ENCODE measurements at places on chromosomes 7 and 10.

- DNase-seq, result no peak
Measured at GRCh38 chr7:90830308-90830707, 234.2 kb downstream of the CDK14 start.

DNA sequence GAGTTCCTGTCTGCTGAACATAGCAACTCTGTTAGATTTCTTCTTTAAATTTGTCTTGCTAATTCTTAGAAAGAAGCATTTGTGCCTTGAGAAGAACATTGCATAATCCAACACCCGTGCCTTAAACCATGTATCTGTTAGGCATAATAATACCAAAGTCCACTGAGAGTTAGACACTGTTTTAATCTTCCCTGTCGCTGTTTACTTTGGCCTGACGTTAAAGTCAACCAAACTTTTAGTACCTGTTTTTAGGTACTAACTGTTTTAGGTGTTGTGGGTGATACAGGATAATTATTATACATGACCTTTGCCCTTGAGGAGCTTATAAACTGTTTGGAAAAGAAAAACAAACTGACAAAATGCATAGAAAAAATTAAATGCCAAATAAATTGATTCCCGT lies 43.6 kb downstream of the KLHDC10 start:
- no peak for DNase-seq

DNA sequence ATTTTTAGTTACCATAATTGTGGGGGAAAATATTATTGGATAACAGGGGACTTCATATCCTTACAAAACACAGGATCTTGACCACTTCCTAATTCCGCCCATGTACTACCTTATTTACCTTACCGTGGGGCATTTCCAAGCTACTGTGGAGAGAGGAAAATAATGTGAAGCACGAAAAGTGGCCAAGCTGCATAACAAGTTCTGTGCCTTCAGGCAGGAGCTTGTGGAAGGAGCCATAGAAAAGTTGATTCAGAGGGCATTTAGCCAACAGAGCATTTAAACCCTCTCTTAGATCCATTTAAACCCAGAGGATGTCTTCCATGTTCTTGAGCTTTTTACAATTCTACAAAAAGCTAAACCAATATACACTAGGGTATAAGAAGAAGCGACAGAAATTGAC lies 41.6 kb downstream of the DNAJB9 start:
- DNase-seq, result no peak

DNA sequence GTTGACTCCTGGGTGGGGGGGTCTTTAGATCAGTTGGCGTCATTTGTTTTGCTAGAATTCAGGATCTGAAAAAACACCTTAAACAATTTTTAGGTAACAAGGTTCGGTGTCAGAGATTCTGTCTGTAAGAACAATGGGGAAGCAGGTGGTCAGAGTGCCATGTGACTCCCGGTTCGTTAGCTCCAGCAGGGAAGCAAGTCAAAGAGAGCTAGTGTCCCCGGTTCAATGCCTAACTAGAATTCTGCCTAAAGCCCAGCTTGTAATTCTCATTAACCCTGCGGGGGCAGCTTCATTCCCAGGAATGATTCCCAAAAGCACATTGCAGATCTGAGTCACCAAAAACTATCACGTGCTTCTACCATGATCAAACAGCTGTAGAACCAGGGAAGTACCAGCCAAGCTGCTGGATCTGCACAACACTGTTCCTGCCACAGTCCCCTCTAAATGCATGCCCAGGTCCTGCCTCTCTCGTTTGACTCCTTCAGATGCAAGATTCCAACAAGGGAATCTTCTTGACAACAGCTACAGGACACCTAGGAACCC lies 664.3 kb upstream of the CELF2 start:
- no peak for DNase-seq

- DNase-seq, result no peak
Measured at GRCh38 chr10:59774451-59774850, 21.2 kb upstream of the MRLN start.

DNA sequence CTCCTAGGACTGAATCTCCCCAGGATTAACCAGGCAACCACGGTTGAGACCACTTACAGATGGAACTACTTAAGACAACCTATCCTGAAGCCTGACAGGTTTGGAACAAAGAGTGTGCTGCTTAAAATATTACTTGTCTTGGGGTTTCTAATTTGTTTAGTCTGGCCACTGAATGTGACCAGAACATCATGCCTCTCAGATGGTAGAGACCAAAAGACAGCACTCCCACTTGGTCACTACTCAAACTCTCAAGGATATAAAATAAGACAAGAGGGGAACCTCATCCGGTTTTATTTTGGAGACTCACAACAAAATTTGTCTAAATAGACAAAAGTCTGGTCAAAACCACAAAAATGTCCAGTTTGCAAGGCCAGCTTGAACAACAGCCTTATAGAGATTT lies 15.3 kb downstream of the MRPL32 start:
- DNase-seq, result no peak

DNA sequence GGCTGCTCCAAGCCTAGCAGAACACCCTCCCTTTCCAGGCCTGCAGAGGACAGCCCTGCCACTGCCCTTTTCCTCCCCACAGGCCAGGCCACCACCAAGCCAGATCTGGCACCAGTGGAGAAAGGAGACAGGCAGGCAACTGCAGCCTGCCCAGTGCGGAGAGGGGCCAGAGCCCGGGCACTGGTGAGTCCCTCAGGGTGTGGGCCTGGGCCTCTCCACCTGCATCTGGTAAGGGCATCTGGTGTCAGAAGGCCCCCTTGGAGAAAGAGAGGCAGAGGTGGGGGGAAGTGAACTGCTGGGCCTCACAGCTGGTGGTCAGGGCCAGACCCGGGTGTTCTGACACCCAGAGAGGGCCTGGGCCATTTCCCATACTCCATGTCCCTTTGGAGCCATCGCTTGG lies 27.9 kb downstream of the ZNF783 start:
- no peak for DNase-seq

DNA sequence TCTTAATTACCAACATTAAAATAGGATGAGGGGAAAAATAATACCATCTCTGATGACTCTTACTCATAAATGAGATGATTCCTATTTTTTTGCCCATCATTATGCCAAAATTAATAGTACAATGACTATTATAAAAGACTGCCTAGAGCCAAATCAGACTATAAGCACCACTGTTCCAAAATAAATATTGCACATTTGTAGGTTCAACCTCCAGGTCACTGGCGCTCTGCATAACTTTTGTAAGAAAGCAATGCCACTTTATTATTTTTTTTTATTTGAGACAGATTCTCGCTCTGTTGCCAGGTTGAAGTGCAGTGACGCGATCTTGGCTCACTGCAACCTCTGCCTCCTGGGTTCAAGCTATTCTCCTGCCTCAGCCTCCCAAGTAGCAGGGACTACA lies 142.5 kb upstream of the SP8 start:
- no peak for DNase-seq

GRCh38 chr7:31775556-31775955 lies 88.5 kb downstream of the PPP1R17 start:
- DNase-seq, result no peak

DNA sequence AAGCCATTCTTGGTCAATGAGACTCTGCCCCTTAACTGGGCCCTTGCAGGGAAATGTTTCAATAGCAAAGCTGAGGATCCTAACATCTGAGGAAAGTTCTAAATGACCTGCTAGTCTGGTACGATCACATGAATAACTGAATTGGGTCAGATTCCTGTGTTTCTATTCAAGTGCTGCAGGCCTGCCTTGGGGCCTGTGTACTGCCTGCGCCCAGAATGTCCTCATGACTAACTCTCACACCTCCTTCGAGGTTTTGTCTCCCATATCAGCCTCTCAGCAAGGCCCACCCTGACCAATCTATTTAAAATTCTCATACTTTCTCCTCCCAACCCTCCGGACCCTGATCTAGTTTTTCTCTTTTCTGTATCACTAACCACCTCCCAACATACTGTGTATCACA lies 4.4 kb downstream of the JAZF1 start:
- no peak for DNase-seq

- DNase-seq, result no peak
Measured at GRCh38 chr10:127048630-127049029, 143.4 kb downstream of the DOCK1 start.

DNA sequence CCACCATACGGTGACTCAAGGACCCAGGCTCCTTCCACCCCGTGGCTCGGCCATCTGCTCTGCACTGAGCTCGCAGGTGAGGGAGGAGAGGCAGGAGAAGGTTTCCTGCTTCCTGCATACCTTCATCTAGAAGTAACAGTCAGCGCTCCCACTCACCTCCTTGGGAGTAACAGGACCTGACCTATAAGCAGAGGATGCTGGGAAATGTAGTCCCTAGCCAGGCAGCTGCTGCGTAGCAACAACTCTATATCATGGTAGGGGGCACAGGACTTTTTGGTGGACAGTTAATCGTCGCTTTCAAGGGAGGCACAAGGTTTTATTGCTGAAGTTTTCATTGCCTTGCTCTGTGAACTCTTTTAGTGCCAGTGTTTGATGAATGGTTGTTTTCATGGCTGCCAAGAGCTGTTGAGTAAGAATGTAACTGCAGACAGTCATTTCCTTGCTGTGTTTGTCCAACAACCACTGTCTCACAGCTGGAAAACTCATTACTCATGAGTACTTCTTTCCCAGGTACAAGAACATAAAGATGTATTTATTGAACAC lies 10.2 kb upstream of the ZFYVE27 start:
- no peak for DNase-seq

GRCh38 chr10:70551466-70551865 lies 51.1 kb downstream of the PRF1 start:
- DNase-seq, result no peak

DNA sequence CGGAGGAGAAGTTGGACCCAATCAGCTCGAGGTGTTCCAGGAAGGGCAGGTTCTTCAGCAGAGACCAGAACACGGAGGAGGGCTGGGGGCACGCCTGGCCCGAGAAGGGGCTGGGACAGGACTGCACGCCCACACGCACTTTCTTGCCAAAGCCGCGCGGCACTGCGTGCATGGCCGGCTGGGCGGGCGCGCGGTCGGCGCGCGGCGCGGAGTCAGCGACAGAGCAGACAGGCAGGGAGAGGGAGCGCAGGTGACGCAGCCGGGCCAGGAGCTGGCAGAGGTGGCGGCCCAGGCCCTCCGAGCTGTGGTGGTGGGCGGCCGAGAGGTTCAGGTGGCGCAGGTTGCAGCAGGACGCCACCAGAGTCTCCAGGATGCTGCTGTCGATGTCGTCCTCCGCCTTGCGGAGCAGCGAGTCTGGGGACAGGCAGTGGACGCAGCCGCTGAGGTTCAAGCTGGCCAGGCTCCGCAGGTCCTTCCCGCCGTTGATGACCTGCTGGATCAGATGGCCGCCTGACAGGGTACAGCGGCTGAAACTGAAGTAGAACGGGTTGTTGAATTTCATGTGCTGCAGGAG lies 77.2 kb upstream of the TNRC18 start:
- no peak for DNase-seq

GRCh38 chr7:50491209-50491608 lies 41.1 kb upstream of the FIGNL1 start:
- DNase-seq, result no peak

DNA sequence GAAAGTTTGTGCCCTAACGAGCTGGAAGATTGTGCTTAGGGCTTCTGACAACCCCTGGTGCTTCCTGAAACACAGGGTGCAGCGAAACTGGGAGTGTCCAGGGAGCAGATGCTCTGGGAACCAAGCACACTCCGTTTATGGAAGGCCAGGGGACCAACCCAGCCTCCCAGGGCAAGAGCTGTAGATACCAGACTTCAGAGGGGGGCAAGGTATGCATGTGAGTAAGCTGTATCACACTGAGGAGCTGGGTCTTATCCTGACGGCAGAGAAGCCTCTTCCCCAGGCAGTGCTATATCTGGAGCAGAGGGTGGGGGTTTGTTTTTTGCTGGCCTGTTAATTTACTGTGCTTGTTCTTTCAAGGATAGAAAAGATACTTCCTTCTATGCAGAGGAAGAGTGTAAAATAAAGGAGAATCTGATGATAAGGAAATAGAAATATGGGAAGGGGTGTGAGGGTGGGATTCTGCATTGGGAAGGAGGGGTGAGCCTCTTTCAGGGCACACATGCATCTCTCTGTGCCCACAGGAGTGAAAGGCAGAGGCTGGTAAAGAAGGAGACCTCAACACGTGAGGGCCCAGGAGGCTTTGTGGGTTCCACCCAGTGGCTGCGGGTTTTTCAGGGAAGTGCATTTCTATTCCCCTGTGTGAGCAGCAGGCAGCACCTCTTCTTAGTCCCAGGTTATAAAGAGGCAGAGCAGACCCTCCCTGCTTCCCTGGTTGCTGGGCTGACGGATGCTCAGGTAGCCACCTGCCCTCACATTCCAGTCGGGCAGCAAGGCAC lies 314.1 kb downstream of the TCERG1L start:
- no peak for DNase-seq

- DNase-seq, result no peak
Measured at GRCh38 chr7:46468753-46469356, 547.8 kb upstream of the IGFBP3 start.

- no peak for DNase-seq
Measured at GRCh38 chr7:36795451-36796021, 71.2 kb upstream of the AOAH start.

DNA sequence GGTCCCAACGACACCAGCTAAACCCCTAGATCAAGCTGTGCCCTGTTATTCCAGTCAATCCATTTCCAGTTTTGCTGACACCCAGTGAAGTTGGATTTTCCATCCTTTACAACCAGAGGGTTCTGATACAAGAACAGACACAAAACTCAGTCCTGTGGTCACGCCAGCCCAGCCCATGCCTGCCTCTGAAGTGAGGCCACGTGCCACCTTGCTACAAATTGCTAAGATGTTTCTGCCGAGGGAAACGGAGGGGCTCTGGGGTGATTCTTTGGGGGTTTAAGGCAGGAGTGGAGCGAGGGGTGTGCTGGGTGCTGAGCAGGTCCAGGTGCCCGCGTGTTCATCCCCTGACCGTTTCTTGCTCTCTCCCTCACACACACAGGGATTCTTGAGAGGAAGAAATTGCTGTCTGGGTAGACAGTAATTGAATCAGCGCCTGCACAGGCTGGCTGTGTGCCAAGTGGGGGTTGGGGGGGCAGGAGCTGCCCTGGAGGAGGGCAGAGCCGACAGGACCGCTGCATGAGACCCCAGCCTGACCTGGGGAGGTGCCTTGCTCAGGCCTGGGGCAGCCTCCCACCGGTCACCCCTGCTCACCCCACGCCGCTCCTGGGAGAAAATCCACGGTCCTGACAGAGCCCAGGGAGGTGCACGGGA lies 38.1 kb downstream of the ADAP1 start:
- DNase-seq, result no peak

GRCh38 chr7:44447874-44448425 lies 42.5 kb downstream of the NUDCD3 start:
- DNase-seq, result no peak

- no peak for DNase-seq
Measured at GRCh38 chr7:110854651-110855050, 236.3 kb upstream of the LRRN3 start.

DNA sequence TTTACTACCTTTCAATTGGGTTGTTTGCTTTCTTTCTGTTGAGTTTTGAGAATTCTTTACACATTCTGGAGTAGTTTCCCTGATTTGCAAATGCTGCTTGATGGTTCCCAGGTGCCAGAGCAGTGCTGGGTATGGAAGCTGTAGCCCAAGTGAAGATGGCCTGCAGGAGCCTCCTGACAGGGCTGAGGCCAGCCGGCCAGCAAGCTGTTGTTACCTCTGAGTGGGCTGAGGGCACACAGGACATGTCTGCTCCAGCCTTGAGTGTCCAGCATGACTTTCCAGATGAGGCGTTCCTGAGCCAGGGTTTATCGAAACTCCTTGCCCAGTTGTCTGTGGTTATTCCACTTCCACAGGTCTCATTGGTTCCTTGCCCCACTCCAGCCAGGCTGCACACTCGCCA lies 164.6 kb upstream of the TNS3 start:
- no peak for DNase-seq

GRCh38 chr7:144776447-144776846 lies 59.4 kb downstream of the TPK1 start:
- DNase-seq, result no peak

Measured in SW 1271 (cell line).